Astrocyte of the cerebellum (primary cell): ENCODE measurements at places on chromosomes 7 and 10.

DNA sequence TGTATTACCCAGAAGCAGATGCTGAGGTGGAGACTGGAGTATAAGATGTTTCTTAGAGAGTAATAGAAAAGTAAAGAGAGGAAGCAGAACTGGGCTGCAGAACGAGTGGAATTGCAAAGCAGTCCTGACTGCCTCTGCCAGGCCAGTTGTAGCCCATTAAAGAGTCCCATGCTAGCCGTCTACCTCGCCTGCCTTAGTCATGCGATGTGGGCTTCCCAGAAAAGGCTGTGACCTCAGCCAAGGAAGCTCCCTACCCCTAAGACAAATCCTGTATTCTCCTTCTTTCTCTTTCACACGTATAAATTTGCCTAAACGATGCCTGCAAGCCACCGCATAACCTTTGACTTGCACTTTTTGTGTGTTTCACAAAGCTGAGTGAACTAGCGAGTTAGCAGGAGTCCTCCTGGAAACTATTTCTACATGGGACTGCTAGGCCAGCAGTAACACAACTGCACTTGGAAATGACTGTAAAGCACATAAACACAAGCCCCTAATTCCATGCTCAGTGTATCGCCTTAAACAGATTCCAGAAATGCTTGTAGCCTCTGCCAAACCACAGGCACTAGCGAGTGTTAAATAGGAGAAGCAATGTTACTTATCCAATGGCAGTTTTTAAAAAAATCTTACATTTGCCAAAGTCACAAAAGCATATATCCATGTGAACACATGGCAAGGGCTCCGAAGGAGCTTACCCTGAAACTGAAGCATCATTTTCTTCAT is 47.4 kb upstream of the GNAI1 start:
- peak; percentile 84 for DNase-seq

DNA sequence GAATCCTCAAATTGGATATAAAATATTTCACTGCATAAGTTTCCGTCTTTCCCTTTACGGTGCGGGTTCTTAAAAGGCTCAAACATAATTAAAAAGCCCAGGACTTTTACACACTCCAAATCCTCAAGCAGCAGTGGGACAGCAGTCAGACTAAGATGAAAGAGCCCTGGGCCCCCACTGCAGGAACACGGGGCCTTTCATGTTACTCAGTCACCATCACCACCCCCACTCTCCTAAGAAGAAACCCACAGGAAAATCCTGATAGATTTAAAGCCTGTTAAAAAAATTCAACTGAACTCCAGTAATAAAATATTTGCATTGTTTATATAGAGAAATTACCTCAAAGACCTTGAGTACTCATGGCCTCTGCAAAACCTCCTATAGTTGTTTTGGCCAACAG is 74.0 kb upstream of the TRIL start:
- DNase-seq = no peak

DNA sequence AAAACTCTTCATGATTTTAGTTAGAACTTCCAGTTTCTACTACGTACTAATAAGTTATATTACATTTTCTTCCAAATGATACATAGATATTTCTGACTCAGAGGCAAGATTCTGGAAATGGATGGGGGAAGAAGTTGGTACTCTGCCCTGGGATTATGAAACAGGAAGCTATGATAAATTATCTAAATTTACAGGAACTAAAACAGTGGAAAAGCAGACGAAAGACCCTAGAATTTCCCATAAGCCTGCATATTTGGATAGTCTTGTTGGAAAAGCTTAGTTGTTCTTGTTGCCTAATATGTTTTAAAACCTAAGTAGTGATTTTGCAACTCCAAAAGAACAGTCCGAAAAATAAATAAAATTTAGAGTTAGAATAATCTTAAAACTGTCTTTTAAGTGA is 21.8 kb downstream of the CFAP69 start:
- no peak for DNase-seq

DNA sequence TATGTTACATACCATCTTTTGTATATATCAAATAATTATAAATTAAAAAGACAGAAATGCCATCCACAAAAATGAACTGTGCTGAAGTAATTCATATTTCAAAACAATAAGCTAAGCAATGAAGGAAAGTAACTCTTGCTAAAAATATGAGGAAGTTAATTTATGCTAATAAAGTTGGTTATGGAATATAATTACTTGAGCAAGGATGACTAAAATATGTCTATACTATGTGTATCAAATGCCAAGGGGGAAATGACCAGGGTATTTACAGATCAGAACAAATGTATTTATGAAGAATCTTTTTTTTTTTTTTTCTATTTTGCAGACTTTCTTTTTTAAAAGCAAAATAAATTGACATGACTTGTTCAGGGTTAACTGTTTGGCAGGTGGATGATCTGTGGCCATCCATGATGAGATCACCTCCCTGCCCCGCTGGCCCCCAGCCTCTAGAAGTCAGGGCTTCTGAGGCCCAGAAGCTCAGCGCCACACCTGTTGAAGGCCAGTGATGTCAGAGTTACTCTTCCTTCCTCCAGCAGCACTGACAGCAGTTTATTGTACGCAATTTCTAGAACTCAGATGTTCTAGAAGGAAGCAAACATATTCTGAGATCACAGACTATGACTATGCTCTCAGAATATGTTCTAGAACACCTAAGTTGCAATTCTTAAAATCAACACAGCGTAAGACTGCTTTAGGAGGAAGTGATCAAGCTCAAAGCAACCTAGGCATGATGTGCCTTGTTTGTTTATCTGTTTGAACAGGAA is 196.1 kb upstream of the KLF14 start:
- DNase-seq = no peak

DNA sequence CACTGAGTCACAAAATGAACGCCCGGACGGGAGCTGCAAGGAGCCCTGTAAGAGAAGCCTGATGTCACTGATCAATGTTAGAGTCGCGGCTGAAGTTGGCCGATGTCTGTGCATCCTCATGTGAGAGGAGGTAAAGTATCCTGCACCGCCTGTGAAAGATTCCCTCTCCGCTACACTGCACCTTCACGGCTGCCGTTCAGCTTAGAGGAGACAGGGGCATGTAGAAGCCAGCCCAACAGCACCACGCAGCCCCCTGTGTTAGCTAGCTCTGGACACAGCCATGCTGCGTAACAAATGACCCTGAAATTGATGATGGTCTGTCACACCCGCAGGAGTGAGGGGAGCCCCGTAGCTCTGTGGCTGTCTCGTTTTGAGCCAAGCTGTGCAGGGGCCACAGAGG is 81.5 kb upstream of the DIP2C start:
- DNase-seq = no peak

DNA sequence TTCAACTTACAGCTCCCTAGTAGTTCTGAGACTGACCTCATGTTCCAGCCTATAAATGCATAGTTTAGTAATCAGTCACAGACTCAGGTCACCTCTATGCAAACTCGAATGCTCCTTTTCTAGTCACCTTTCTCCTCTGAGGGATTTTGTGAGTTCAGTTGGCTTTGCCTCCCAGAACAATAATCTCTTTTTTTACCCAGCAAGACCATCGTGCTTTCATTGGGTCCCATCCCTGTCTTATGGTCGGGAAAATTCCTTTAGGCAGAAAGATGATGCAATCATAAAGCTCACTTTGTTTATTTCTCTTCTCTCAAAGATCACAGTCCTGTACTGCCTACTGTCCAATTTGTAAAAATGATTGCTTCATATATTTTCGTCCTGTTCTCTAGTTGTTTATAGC is 38.4 kb downstream of the TWIST1 start:
- DNase-seq = peak; percentile 5

- no peak for DNase-seq
These were observed 637.8 kb upstream of the VSTM2A start for GRCh38 chr7:53904355-53904754.
